ENCODE measurements at places on chromosomes 12 and 14. TPM values are rescaled to one million over a fixed set of nuclear protein-coding genes. Genes with fewer than 3 reads are reported as not detected.

Gene KRT7
- 1,201 TPM for polyA plus RNA-seq

Gene HOXC6
- polyA plus RNA-seq, result 0.24 TPM

Gene MAP1LC3B2
- polyA plus RNA-seq, result 2.2 TPM

Gene CLEC6A
- 2.0 TPM for polyA plus RNA-seq

Gene CELA1
- not detected for polyA plus RNA-seq

Gene SLC15A5
- polyA plus RNA-seq, result not detected

Gene SLC5A8
- polyA plus RNA-seq, result 3.4 TPM

Gene TAS2R7
- not detected for polyA plus RNA-seq

Gene KRT3
- polyA plus RNA-seq, result not detected

Gene CABP1
- 0.37 TPM for polyA plus RNA-seq

Gene BCL2L2
- polyA plus RNA-seq, result 48.6 TPM

Gene TAS2R30
- polyA plus RNA-seq, result 0.12 TPM

Gene SLC8A3
- polyA plus RNA-seq, result 0.08 TPM

Gene FOXN4
- polyA plus RNA-seq, result 0.04 TPM

Gene DLST
- 37.3 TPM for polyA plus RNA-seq

Gene C12orf50
- polyA plus RNA-seq, result 0.05 TPM

Gene PTPRO
- polyA plus RNA-seq, result 4.1 TPM

Gene APAF1
- polyA plus RNA-seq, result 12.0 TPM

Gene TCL1B
- polyA plus RNA-seq, result 0.03 TPM

Data from lung (tissue), 17 donors.